HT1080 (cell line): ENCODE measurements at places on chromosomes 16 and 17. TPM values are rescaled to one million over a fixed set of nuclear protein-coding genes. Genes with fewer than 3 reads are reported as not detected.

Gene TAT
- total RNA-seq: not detected in 2 replicates

Gene PIPOX
- total RNA-seq: 0.14 and 0.33 TPM in 2 replicates

Gene TSPAN10
- total RNA-seq: 1.4 and 2.2 TPM in 2 replicates

Gene GLG1
- total RNA-seq: 50.5 and 65.6 TPM in 2 replicates

Gene PTX4
- total RNA-seq: not detected in 2 replicates

Gene GP1BA
- total RNA-seq: not detected in 2 replicates

Gene SLC6A4
- not detected in 2 replicates for total RNA-seq

Gene ENKD1
- 25.6 and 26.2 TPM in 2 replicates for total RNA-seq

Gene COIL
- 15.1 and 16.9 TPM in 2 replicates for total RNA-seq

Gene KRTAP9-8
- not detected in 2 replicates for total RNA-seq

Gene ARSG
- 1.0 and 1.2 TPM in 2 replicates for total RNA-seq

Gene NFATC3
- 14.9 and 15.4 TPM in 2 replicates for total RNA-seq

Gene TUBG2
- total RNA-seq: 6.8 and 9.3 TPM in 2 replicates

Gene DPEP3
- not detected in 2 replicates for total RNA-seq
